ENCODE measurements at places on chromosomes 7 and 10.

GRCh38 chr7:5375925-5376324 lies 47.7 kb downstream of the TNRC18 start:
- no peak for DNase-seq

DNA sequence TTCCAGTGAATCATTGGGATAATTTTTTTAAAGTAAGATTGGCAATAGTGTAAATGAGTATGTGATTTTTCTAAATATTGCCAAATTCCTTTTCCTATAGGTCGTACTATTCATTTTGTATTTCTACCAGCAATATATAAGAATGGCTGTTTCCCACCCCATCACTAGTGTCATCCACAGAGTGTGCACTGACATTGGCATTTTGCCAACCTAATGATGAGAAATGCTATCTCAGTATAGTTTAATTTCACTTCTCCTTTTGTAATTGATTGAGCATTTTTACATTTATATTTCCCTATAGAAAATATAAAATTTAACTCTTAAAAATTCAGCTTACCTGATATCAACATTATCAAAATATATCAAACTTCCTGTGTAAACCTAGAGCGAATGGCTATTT lies 17.6 kb upstream of the TMEM26 start:
- no peak for DNase-seq

DNA sequence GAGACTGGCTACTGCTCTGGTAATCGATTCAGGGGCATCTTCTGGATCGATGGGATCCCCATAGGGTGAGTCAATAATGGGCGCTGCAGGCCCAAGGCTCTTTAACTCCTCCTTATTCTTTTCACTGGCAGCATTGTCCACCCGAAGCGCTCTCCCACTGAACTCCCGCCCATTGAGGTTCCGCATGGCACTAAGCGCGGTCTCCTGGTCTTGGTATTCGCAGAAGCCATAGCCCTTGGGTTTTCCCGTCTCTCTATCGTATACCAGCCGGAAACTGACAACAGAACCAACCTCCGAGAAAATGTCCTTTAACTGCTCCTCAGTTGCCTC lies 285 bp downstream of the CSTF2T start:
- DNase-seq, result no peak

GRCh38 chr7:51476026-51476425 lies 159.4 kb upstream of the COBL start:
- DNase-seq, result no peak

- no peak for DNase-seq
These were observed 480.6 kb downstream of the DNAJB6 start for GRCh38 chr7:157817433-157817832.

GRCh38 chr7:151232917-151233701 lies 826 bp downstream of the CHPF2 start:
- DNase-seq, result peak; percentile 74

DNA sequence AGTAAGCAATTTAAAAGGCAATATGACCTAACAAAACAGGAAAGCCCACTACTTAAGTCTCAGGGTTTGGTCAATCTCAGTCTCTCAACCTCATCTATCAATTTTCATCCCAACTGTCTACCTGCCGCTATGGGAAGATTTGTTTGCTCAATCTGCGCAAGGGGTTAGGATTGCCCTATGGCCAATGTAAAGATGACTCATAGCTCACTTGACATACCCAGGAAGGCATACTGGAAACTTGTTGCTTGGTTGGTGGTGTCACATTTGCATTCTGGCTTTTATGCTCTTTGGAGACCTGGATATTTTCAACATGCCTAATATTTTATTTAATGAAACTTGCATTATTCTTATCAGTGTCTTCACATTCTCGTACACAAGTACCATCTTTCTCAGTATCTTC lies 78.1 kb upstream of the TMEM196 start:
- no peak for DNase-seq

DNA sequence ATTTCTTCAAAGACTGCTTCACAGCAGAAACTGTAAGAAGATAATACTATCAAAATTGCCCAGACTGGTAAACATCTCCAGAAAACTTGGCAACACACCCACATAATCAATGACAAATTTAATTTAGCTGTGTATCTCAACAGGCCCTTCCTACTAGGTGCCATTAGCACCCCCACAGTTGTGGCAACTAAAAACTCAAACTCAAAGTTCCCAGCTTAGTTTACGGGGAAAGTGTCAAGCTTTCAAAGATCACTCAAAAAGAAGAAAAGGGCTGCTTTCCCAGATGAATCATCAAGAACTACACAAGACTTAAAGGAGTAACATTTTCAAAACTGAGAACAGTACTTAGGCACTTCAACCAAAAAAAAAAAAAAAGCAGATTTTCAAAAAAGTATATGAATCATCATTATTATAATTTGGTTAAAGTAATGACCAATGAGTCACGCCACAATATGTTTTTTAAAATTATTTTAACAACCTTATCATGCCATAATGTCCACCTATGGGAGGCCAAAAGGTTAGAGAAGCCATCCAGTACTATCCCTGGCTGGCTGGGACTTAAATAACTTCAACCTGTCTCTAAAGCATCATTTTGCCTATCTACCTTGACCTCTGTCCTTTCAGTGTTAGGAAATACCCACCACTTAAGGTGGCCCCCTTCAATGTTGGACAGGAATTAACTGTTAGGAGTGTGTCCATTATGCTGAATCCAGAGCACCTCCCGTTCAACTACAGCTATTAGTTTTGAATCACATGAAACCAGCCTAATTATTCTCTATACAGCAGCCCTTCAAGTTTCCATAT lies 90.8 kb downstream of the ZFAND4 start:
- no peak for DNase-seq

- DNase-seq, result no peak
These were observed 8.7 kb downstream of the ADCY1 start for GRCh38 chr7:45582868-45583277.

DNA sequence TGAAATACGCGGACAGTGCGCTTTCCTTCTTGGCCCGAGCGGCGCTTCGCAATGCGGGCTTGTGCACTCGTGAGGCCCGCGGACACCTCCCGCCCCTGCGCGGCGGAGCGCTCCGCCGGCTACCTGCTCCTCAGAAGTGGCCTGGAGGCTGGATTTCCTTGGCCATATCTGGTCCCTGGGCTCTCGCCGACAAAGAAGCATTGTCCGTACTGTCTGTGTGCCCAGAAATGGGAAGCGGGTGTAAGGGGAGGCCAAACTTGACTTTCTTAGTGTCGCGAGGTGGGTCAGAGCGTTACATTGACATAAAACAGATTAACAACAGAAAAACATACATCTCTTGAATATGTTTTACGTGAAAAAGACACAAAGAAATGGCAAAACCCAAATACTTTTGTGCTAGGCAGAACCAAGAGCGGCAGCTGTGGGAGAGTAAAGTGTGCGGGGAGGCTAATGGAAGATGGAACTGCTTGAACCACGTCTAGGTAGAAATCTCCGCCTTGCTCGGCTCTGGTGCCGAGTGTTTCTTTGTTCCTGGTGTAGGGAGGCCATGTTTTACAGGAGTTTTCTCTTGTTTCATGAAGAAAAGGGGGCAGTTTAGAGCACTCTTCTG lies 1.4 kb downstream of the LANCL2 start:
- DNase-seq, result no peak

- DNase-seq, result no peak
These were observed 48.1 kb upstream of the ZNF680 start for GRCh38 chr7:64610997-64611396.

DNA sequence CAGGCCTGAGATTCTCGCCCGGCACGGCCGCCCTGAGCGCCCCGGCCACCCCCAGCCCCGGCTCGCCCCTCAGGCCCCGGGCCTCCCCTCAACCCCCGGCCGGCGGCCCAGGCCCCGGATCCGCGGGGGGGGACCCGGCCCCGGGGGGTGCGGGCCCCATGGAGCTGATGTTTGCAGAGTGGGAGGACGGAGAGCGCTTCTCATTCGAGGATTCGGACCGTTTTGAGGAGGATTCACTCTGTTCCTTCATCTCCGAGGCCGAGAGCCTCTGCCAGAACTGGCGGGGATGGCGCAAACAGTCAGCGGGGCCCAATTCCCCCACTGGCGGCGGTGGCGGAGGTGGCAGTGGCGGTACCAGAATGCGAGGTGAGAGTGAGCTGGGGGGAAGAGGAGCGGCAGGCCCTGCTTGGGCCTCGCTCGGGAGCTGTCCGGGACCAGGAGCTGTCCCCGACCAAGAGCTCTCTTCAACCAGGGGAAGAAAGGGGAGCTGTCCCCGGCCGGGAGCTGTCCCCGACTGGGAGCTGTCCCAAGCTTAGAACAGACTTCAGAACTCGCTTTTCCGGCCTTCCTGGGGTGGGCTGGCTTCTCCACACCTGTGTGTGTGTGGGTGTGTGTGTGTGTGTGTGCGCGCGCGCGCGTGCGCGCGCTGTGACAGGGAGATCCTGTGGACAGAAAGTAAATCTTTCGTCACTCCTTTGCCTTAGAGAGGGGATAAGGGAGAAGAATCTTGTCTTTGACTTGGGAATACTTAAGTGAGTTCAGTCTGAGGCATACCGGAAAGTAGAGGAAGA lies 510 bp downstream of the ZSWIM8 start:
- no peak for DNase-seq

DNA sequence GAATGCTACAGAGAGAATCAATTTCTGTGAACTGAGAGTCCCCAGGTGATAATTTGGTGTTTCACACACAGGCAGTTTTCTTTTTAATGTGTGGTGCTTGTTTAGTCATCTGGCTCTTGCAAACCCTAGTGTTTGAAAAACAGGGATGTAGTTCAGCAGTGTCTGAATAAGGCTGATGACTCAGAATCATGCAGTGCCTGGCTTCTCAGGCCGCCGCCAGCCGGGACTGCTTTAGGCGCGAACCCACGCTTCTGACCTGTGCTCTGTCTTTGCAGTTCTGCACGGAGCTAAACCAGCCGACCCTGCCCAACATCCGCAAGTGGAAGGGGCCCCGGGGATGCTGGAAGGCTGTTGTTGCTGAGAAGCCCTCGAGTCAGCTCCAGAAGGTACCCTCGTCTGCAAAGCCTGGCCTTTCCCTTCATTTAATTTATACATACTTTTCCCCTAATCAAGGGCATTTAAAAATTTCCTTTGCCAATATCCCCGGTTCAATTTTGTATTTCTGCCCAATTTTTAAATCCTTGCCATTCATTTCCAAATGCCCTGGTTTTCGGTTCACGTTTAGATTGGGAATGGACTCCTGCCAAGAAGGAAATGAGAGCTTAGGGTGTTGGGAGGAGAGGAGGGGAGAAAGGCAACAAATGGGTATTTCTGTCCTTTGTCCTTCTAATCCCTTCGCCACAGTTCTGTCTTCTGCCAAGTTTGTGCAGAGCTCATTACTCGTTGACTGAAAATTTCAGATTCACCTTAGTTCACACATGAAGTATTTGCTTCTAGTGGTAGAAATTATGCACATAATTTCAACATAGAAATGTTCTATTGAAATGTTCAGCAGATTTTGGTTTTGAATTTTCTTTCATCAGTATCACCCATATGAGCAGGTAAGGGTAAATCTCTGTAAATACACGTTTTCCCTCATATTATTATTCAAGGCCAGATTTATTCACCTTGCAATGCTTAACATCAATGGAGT lies 108.5 kb upstream of the ANLN start:
- DNase-seq, result no peak

GRCh38 chr7:130201796-130202195 lies 3.4 kb downstream of the TMEM209 start:
- DNase-seq, result no peak

- no peak for DNase-seq
These were observed 3.1 kb downstream of the SH3PXD2A start for GRCh38 chr10:103852189-103852711.

GRCh38 chr10:70567603-70568002 lies 34.9 kb downstream of the PRF1 start:
- DNase-seq, result no peak

GRCh38 chr10:87895430-87895829 lies 32.0 kb downstream of the PTEN start:
- DNase-seq, result no peak

DNA sequence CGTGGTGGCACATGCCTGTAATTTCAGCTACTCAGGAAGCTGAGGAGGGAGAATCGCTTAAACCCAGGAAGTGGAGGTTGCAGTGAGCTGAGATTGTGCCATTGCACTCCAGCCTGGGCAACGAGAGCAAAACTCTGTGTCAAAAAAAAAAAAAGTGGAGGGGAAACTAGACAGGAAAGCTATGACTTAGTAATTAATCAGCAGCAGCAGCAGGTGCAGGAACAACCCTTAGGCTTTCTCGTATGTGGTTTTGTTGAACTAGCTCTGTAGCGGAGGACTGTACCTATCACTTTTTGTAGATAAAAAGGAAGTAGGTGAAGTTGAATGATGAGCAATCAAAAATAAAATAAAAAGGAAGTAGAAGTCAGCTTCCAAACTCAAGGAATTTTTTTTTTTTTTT lies 76.9 kb upstream of the KMT2C start:
- DNase-seq, result no peak

DNA sequence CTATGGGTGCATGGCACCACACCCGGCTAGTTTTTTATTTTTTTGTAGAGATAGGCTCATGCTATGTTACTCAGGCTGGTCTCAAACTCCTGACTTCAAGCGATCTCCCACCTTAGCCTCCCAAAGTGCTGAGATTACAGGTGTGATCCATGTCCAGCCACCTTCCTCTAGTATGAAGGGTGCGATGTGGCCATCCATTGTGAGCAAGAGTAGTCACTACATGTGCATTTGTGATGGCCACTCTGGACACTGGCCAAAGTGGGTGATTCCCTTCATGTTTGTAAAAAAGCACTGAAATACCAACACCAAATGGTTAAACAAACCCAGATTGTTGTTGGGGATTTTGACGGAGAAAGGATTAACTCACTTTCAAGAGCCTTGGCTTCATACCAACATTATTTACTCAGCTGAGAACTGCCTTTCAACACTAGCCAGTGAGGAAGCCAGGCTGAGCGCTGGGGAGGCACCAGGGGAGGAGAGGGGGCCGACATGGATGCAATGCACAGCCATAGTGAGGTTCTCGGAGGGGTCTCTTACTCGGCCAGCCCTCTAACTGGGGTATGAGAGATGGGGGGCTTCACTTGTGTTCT lies 198.1 kb upstream of the LYZL2 start:
- DNase-seq, result no peak

- no peak for DNase-seq
These were observed 406.3 kb downstream of the GFRA1 start for GRCh38 chr10:115866691-115867090.

GRCh38 chr7:3042861-3043489 lies 692 bp downstream of the CARD11 start:
- peak; percentile 75 for DNase-seq

GRCh38 chr7:102147008-102147407 lies 139.7 kb upstream of the SH2B2 start:
- no peak for DNase-seq

DNA sequence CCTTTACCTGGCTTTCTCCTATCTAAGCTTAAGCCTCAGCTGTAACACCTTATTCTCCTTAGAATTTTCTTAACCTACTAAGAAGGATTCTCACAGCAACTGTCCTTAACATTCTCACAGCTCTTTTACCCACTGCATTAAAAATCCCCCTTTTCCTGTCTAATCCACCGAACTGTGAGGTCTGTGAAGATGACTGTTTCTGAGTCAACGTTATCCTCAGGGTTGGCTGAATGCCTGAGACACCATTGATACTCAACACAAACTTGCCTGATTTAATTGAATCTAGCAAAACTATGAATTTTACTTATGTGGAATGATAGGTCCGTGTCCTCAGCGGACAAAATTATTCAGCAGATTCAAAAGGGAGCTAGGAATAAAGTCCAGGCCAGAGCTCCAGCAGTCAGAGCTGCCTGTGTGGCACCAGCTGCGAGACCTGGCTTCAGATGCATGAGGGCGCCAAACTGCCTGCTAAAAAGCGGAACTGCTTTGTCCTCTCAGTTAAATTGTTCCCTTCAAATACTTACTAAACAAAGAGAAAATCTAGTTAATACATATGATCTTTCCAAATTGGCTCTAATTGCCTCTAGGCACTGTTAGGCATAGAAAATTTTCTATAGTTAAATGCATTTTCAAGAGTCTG lies 33.4 kb upstream of the VWDE start:
- no peak for DNase-seq

GRCh38 chr7:102883098-102883860 lies 29.5 kb upstream of the LRRC17 start:
- no peak for DNase-seq

All from GM12892 (cell line).